Lung (tissue), 17 donors: ENCODE measurements at places on chromosomes 2 and 18. TPM values are rescaled to one million over a fixed set of nuclear protein-coding genes. Genes with fewer than 3 reads are reported as not detected.

DLGAP1 gene
- polyA plus RNA-seq, result 0.98 TPM

ZDBF2 gene
- 1.1 TPM for polyA plus RNA-seq

SERPINB10 gene
- polyA plus RNA-seq, result 0.96 TPM

ABCG8 gene
- not detected for polyA plus RNA-seq

GALNT14 gene
- 2.8 TPM for polyA plus RNA-seq

RNF103 gene
- 14.9 TPM for polyA plus RNA-seq

- H3K4me1 ChIP-seq, result no peaks in the 10 kb centered on the region
- no peaks in the 10 kb centered on the region for H3K27me3 ChIP-seq
- no peak overlapping the region for H3K27ac ChIP-seq
- H3K4me3 ChIP-seq, result no peak overlapping the region
- no peaks in the 10 kb centered on the region for H3K36me3 ChIP-seq
- no peak for DNase-seq
These were observed 89.0 kb upstream of the BOD1L2 start for GRCh38 chr18:57057890-57058289.

GRCh38 chr18:23359421-23359820 lies 93.7 kb upstream of the RIOK3 start:
- H3K27me3 ChIP-seq, result no peaks in the 10 kb centered on the region
- H3K4me3 ChIP-seq, result no peak overlapping the region
- peaks cover 32% of the 10 kb centered on the region for H3K4me1 ChIP-seq
- H3K36me3 ChIP-seq, result no peaks in the 10 kb centered on the region

DNA sequence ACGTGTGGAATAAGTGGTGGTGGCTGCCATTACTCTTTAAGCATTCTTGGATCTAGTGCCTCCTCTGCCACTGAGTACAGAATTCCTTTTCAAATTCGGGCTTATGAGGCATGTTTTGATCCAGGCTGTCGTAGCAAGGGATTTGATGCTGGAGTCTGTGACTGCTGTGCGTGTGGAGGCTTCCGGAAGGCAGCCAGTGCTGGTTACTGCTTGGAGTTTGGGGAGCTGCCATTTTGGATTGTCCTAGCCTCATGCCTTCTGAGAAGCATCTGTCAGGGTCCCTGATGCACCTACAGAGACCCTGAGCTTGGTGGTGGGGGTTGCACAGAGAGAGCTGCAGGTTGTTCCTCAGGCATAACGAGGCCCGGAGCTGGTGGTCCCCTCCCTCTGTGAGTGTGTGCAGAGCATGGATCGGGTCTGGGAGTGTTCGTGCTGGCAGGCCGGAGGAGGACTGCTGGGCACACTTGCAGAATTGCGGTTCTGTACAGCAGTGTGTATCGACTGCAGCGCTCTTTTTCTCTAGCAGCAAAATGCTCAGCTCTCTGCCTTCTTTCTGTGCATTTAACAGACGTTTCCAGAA lies 7.7 kb downstream of the HPCAL1 start:
- H3K4me3 ChIP-seq, result no peak overlapping the region
- no peak for DNase-seq
- H3K27me3 ChIP-seq, result no peaks in the 10 kb centered on the region
- no peak overlapping the region for H3K27ac ChIP-seq
- H3K4me1 ChIP-seq, result peaks cover 15% of the 10 kb centered on the region
- peaks cover 12% of the 10 kb centered on the region for H3K36me3 ChIP-seq

- no peak overlapping the region for H3K4me3 ChIP-seq
- no peak for DNase-seq
- no peaks in the 10 kb centered on the region for H3K36me3 ChIP-seq
- H3K27ac ChIP-seq, result no peak overlapping the region
These were observed 59.5 kb downstream of the LHCGR start for GRCh38 chr2:48695991-48696390.

- H3K27ac ChIP-seq, result peak overlapping the region; percentile 43
- no peak overlapping the region for H3K4me3 ChIP-seq
- DNase-seq, result no peak
- peaks cover 22% of the 10 kb centered on the region for H3K36me3 ChIP-seq
- H3K4me1 ChIP-seq, result peaks cover 32% of the 10 kb centered on the region
These were observed 27.8 kb downstream of the DNMT3A start for GRCh38 chr2:25313711-25314513.

DNA sequence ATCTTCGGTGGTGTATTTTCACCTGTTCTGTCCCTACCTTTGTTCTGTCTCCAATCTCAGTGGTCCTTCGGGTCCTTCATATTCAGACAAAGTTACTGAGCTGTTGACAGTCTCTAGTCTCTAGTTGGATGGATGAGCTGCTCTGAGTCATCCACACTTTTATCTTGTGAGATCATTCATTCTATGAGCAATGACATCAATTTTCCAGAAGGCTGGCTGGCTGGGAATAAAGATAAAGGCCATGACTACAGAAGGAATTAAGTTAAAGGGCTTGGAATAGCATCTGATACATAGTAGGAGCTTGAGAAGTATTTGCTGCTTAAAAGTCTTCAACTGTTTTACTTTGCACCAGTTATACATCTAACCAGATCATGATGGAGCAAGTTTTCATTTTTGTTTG lies 43.1 kb upstream of the SLC39A10 start:
- no peaks in the 10 kb centered on the region for H3K36me3 ChIP-seq
- peaks cover 4% of the 10 kb centered on the region for H3K4me1 ChIP-seq
- DNase-seq, result no peak
- H3K27ac ChIP-seq, result no peak overlapping the region

- H3K27me3 ChIP-seq, result no peaks in the 10 kb centered on the region
- no peak overlapping the region for H3K27ac ChIP-seq
- H3K4me3 ChIP-seq, result no peak overlapping the region
- no peak for DNase-seq
- H3K4me1 ChIP-seq, result no peaks in the 10 kb centered on the region
- no peaks in the 10 kb centered on the region for H3K36me3 ChIP-seq
These were observed 1654.2 kb upstream of the SLC39A10 start for GRCh38 chr2:194002699-194003368.

GRCh38 chr2:166487171-166487570 lies 6.9 kb downstream of the SCN7A start:
- no peaks in the 10 kb centered on the region for H3K27me3 ChIP-seq
- no peak overlapping the region for H3K4me3 ChIP-seq
- no peaks in the 10 kb centered on the region for H3K36me3 ChIP-seq
- DNase-seq, result peak; percentile 25

GRCh38 chr2:88206665-88207347 lies 36.7 kb downstream of the THNSL2 start:
- no peak for DNase-seq
- H3K4me1 ChIP-seq, result no peaks in the 10 kb centered on the region
- H3K27ac ChIP-seq, result no peak overlapping the region
- no peaks in the 10 kb centered on the region for H3K27me3 ChIP-seq
- H3K4me3 ChIP-seq, result no peak overlapping the region

GRCh38 chr2:195094330-195094729 lies 562.7 kb upstream of the SLC39A10 start:
- no peaks in the 10 kb centered on the region for H3K36me3 ChIP-seq
- no peak for DNase-seq
- no peak overlapping the region for H3K27ac ChIP-seq
- H3K4me3 ChIP-seq, result no peak overlapping the region
- H3K4me1 ChIP-seq, result no peaks in the 10 kb centered on the region
- no peaks in the 10 kb centered on the region for H3K27me3 ChIP-seq

DNA sequence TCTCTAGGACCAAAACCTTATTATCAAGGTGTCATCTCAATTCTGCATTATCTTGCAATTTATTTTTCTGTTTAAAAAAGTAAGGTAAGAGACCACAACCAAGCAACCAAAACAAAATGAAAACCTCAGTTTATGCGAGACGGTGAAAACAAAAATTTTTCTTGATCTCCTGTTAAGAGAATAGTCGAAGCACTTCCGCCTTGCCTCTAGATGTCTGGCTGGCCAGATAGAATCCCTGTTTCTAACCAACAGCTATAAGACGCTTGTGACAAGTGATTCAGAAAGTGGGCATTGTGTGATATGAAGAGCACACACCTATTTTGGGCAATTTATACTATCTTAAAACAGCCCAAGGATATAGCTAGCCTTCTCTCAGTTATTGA lies 51.2 kb downstream of the MGAT5 start:
- H3K36me3 ChIP-seq, result no peaks in the 10 kb centered on the region
- DNase-seq, result no peak
- H3K4me1 ChIP-seq, result peaks cover 8% of the 10 kb centered on the region

GRCh38 chr18:45004546-45005080 lies 323.9 kb downstream of the SETBP1 start:
- no peaks in the 10 kb centered on the region for H3K4me1 ChIP-seq
- H3K4me3 ChIP-seq, result no peak overlapping the region
- H3K27ac ChIP-seq, result no peak overlapping the region
- no peaks in the 10 kb centered on the region for H3K27me3 ChIP-seq
- H3K36me3 ChIP-seq, result no peaks in the 10 kb centered on the region

DNA sequence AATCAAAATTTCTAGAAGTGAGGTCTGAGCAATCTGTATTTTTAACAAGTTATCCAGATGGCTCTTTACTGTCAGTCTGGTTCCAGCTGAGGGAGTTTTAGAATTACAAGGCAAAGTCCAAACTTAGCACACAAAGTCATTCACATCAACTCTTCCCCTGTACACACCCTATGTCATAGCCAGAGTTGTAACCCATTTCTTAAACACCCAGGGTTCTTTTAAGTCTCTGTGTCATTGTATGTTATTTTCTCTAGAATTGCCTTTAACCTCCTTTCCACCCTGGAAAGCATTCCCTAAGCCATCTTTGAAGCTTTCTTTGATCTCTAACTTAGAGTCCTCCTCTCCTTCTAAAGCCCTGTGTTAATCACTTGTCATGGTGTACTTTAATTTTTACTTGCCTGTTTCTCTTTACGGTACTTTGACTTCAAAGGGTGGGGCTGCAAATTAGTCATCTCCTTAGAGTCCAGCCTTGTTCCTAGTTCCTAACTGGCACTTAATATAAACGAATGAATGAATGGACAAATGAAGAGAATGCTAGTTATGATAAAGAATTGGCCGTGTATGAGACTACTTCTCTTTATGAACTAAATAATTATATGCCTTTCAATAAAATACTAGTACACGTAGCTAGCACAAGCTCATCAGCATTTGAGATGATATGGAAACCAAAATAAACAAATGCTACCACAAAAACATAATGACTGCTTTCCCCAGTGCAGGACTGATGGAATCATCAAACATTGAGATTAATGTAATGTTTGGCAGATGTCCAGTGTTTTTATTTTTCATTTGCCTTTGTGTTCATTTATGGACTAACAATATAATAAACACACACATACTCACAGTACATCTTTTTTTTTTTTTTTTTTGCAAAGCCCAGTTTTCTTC lies 11.9 kb upstream of the ACTR3 start:
- no peaks in the 10 kb centered on the region for H3K4me1 ChIP-seq
- H3K27me3 ChIP-seq, result no peaks in the 10 kb centered on the region
- no peak overlapping the region for H3K27ac ChIP-seq
